ENCODE measurements at places on chromosomes 11 and 22.

DNA sequence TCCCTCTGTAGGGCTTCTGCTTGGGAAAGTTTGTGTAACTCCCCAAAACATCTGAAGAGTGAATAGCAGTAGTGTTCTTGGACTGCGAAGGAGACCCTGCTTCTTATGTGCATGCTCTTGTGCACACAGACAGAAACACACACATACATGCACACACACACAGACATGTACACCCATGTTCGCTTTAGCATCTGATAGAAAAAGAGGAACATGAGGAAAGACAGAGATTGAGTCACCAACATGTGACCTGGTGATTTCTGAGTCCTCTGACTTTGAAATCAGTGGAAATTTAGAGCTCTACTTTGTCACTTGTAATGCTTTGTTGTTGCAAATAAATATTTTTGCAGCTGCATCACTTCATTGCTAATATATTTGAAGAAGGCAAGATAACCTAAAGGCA is 23.8 kb downstream of the CD44 start:
- no peak for DNase-seq

GRCh38 chr11:46100670-46101069 is 20.6 kb downstream of the PHF21A start:
- DNase-seq = no peak

- DNase-seq = no peak
Observed at GRCh38 chr11:111095327-111095726, 150.2 kb upstream of the POU2AF2 start.

DNA sequence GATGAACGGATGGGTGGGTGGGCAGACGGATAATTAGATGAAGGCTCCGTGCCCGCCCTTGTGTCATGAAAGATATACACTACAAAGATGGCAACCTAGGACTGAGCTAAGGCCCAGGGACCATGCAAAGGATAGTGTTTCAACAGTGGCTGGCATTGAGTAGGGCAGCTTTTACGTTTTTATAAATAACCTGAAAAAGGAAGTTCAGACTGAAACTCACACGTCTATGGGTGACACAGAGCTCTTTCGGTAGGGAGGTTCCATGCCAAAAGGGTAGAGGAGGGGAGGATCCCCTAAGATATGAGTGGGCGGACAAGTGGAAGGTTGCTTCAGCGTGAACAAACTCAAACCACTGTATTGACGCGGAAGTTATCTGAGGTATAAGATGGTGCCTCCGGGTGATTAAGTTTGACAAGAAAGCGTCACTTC is 90.5 kb downstream of the UBASH3B start:
- DNase-seq = no peak

DNA sequence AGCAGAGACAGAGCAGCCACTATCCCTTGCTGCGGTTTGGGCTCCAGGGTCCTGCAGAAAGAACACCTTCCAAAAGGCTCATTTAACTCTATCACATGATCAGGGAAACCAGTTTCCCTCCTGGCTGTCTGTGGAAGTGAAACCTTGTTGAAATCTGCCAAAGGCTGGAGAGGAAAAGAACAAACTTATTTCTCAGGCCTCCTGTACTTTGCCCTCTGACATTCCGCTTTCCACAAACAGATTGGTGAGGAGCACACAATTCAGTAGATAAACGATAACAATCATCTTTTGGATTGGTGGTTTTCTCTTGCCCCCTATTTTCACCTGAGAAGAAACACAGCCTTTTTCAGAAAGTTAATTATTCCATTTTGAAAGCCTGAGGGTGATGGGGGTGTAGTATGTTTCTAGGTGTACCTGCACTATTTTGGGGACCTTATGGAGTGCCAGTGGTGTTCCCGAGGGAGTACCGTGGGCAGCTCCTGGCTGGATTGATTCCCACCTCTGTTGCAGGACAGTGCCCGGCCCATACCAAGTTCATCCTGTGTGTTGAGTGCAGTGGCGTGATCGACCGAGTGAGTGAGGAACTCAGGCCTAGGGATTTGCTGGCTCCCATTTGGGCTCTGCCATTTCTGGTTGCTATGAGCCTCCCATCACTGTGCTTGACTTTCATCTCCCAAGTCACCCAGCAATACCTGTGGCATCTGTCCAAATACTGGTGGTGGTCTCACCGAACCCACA is 102.0 kb downstream of the TBC1D22A start:
- no peak for DNase-seq

DNA sequence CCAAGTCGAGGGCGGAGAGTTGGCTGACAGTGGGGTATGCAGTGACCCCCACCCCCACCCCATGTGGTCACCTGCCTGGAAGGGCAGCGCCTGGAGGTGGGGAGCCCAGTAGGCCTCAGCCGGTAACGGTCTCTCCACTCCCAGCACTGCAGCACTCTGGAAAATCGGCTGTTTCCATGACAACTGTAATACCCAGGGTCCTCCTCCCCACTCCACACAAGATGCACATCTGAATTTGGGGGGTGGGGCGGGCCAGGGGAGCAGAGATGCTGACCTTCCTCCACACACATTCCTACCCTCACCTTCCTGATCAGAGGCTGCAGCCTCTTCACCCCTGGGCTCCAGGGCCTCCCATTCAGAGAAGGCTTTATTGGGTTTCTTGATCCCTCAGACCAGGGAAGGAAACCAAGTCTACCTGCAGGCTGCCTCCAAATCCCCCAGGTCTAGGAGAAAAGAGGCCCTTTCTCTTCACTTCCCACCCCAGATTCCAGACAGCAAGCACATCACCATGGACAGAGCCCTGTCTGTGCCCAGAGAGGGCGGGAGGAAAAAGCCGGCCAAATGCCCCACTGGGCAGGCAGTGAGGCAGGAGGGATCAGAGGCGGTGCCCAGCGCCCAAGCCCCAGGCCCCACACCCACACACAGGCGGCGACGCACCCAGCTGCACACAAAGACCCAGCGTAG is 46.5 kb downstream of the SLC22A12 start:
- DNase-seq = no peak

- peak; percentile 37 for DNase-seq
Observed at GRCh38 chr11:133821776-133822175, 23.5 kb downstream of the SPATA19 start.

- DNase-seq = no peak
Observed at GRCh38 chr11:129215506-129216245, 23.6 kb upstream of the ARHGAP32 start.

GRCh38 chr11:119446434-119446833 is 23.5 kb upstream of the THY1 start:
- no peak for DNase-seq

GRCh38 chr11:15621565-15621964 is 506.8 kb downstream of the INSC start:
- DNase-seq = no peak

DNA sequence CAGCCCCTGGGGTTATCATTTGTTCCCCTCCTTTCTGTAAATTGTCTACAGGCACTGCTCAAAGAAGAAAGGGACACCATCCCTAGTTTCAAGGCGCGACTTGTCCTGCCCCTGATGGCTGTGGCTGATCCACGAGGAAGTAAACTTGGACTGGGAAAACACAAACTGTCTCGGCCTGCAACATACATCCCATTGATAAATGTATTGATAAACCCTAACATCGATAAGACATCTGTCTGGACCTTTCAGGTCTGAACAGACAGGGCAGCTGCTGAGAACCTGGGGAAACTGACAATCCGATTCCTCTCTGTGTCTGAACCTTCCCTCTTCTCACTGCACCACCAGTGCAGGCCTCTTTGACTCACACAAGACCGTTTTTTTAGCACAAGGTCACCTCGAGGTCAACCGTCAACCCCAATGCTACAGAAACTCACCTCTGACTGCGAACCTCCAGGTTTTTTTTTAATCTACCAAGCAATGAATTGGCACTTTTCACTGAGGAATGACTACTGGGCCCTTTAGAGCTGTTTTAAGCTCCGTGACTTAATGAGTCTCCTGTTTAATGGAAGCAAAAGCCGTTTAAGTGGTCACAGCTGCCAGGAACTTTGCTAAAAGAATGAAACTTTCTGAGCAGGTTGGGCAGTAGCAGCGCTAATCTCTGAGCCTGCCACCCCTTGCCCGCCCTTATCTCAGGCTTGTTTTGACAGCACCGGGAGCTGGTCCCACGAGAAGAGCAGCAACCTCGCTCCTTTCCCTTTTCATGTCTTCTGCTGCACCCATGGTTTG is 203.8 kb upstream of the TMEM45B start:
- DNase-seq = no peak

GRCh38 chr11:73980001-73980961 is 2.4 kb downstream of the UCP2 start:
- DNase-seq = no peak

DNA sequence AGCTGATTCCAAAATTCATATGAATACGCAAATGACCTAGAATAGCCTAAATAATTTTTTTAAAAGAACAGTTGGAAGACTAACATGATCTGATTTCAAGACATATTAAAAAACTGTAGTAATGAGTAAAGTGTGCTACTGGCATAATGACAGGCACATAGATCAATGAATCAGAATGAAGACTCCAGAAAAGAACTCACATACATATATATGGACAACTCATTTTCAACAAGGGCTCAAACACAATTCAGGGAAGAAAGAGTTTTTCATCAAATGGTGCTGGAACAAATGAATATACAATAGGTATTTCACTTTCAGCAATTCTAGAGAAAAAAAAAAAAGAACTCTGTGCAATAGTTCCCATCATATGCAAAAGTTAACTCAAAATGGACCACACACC is 33.7 kb downstream of the BTBD10 start:
- DNase-seq = no peak

DNA sequence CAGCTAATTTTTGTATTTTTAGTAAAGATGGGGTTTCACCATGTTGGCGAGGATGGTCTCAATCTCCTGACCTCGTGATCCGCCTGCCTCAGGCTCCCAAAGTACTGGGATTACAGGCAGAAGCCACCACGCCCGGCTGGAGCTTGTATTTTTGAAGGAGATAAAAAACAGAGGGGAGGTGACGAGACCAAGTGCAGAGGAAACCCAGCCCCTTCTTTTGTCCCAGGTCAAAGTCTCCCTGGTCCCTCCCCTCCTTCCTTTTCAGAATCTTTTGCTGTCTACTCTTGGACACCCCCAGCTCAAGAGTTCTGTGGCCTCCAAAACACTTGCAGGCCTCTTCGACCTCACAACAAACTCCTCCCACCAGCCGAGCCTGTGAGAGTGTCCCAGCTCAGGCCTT is 12.2 kb upstream of the TMEM184B start:
- no peak for DNase-seq

DNA sequence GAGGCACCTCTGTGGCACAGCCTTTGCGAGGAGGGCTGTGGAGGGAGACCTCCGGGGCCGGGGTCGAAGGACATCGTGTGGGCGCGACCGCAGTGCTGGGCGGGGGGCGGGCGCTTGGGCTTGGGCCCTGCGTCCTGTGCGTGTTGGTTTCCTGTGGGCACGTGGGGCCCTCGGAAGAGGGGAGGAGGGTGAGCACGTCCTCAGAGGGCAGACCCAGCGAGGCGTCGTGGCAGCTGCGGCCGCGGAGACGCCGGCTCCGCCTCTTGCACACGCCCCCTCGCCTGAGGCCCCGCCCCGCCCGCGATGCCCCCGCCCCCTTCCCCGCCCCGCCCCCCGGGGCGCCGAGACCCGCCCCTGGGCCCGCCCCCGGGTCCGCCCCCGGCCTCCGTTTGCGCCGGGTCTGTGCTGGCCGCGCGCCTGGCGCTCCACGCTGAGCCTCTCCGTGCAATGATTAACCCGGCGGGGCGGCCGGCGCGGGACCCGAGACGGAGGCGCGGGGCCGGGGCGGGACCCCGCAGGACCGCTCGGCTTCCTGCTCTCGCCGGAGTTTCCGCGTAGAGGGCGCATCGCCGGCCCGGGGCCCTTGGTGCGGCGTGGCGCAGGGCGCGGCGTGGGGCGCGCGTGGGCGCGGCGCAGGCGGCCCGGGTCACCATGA is at the start of gene PRR5:
TSS of gene PRR5 (plus strand) at position 381 of the 655 bp plus-strand sequence. CDS start at position 652, 271 bp downstream.
- no peak for DNase-seq

- peak; percentile 17 for DNase-seq
Observed at GRCh38 chr11:88414981-88415413, 77.5 kb upstream of the CTSC start.

Data from NCI-H2029 treated with DMSO at 0.1 percent for 48 hours (cell line).